GM23248 (cell line): ENCODE measurements at places on chromosomes 6 and 20.

DNA sequence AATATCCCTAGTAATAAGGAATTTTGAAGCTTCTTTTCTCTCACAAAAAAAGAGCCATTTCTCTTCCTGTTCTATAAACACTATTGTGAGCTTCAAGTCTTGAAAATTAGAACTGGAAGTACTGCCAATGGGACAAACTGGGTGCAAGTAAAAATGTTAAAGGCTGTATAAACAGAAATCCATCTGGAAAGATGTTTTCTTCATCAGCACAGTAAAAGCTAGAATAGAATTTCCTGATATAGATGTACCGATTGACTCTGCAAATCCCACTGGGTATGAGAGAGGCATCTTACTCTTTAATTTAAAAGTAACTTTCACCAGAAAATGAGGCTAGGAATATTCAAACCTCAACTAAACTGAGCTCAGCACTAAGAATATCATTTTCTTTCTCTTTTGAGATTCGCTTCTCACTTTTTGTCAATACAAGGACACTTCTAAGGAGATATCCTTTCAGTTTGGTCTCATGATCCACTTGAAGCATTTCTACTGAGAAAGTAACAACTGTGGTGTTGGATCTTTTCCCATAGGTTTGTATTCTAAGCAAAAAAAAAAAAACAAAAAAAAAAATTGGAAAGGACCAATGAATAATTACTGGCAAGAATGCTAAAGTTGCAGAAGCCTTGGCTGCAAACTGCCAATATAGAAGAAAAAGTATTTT, 169.0 kb upstream of the PRDM1 start:
- no peak for DNase-seq

DNA sequence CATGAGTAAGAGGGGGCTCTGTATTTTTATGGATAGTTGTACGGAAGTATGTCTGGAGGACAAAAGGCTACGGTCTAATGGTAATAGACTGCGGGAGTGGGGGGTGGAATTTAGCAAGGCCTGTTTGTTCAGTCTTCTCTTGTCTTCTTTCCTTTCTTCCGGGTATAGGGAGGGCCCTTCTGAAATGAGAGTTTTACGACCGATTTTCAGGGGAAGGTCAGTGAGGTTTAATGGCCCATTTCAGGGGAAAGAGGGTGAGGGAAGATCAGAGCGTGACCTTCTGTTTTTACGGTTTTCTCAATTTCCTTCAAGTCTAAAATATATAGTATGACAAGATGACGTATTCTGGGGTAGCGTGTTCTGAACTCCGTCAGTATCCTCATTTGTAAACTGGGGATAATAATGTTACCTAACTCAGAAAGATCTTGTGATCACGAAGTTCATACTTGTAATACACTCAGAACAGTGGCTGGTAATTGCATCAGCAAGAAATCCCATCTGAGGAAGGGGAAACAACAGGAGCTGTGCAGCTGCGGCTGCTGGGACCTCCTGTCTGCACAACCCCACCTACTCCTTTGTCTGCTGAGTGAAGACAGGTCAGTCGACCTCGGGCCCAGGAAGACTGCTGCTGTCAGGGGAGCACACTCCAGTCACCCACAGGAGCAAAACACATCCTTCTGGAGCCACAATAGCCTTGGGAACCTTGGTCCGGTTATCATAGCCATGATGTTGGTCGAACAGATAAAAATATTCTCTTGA, 90.4 kb downstream of the MAP3K7 start:
- DNase-seq, result no peak

DNA sequence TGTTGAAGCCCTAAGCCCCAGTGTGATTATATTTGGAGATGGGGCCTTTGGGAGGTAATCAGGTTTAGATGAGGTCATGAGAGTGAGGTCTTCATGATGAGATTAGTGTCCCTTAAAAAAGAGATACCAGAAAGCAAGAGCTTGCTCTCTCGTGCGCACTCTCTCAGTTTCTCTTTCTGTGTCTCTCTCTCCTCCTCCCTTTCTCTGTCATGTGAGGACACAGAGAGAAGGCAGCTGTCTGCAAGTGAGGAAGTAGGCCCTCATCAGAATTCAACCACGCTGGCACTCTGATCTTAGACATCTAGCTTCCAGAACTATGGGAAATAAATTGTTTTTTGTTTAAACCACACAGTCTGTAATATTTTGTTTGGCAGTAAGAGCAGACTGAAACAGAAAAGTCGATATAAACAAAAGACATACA, 180.5 kb downstream of the IBTK start:
- peak; percentile 7 for DNase-seq

- no peak for DNase-seq
Observed at GRCh38 chr20:34979366-34980153, 23.9 kb downstream of the MYH7B start.

- peak; percentile 78 for DNase-seq
Observed at GRCh38 chr6:7050872-7051779, 56.6 kb upstream of the RREB1 start.

GRCh38 chr6:5096482-5096881, 11.3 kb downstream of the PPP1R3G start:
- no peak for DNase-seq

GRCh38 chr20:57655809-57656155, 35.6 kb upstream of the ZBP1 start:
- no peak for DNase-seq

DNA sequence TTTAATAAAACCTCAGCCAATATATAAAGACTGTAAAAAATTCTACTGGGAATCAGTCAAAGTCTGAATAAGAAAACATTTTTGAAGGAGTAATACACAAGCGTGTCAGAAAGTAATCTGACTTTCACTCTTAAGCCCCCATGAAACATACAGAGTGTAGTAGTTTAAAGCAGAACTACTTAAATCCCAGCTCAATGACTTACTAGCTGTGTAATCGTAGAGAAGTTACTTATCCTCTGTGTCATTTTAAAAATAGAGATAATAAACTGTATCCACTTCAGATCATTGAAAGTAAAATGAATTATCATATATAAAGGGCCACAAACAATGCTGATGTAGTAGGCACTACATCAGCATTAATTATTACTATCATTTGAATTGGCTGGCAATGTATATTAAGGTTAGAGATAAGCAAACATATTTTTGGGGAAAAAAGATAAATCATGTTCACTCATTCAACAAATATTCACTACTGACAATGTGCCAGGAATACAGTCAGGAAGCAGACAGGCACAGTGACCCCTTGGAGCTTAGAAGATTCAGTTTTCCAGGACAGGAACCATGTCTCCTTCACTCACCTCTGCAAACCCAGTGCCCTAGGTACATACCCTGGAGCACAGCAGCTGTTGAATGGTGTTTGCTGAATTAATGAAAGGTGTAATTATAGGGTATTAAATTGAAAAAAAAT, 14.4 kb downstream of the REPS1 start:
- DNase-seq, result peak; percentile 64

DNA sequence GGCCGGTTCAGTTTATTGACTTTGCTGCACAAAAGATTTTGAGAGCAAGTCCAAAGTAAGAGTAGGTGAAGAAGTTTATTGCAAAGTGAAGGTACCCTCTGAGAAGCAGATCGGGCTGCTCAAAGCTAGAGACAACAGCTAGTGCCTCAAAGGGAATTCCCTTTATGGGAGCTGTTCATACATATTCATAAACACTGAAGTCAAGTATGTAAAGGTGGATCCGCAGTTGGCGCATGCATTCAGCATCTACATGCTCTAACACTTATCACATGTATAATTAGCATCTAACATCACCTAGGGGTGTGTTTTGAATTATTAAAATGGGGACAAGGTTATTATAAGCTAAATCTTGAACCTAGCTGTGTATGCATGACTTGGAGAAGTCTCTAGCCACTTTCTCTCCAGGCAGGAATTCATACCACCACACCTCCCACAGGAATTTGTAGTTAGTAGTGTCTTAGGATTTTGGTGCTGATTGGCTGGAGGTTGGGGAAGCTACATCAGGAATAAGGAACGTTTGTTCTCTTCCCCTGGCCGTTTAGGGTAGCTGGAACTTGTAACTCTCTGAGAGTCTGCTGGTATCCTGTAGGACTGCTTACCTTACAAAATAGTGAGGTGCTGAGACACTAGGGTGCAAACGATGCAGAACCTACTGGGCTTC, 1633.9 kb downstream of the GRIK2 start:
- no peak for DNase-seq

DNA sequence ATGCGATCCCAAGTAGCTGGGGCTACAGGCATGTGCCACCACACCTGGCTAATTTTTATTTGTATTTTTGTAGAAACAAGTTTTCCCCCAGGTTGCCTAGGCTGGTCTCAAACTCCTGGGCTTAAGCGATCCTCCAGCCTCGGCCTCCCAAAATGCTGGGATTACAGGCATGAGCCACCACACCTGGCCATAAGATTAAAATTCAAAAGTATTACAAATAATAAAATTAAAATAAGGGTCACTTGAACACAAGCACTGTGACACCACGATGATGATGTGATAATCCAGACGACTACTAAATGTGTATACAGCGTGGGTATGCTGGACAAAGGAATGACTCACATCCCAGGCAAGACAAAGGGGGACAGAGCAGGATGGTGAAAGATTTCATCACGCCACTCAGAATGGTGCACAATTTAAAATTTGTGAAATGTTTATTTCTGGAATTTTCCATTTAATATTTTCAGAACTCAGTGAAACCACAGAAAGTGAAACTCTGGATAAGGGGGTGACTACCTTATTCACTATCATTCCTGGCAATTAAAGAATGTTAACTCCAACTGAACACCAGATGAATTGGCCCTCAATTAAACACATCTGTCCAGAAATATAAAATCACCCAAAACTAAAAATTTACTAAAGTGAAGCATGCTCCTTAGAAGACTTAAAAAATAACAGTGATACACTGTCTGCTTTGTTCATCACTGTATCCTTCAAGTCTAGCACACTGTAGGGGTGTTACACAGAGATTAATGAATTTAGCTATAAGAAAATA, 13.1 kb downstream of the B4GALT5 start:
- peak; percentile 92 for DNase-seq

DNA sequence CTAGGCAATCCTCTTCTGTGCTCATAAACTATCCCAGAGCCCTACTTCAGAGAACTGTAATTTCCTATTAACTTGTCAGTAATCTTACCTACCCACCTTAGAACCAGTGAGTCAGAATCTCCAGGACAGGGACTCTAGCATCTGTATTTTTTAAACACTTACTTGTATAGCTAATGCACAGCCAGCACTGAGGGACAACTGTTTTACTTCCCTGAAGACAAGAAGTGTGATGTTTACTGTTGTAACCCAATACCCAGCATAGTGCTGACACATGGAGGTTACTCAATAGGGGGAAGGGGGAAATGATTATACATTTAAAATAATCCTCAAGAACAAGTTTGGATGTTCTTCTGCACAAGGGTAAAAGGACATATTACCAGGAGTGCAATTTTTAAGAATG, 130.8 kb downstream of the BTBD9 start:
- DNase-seq, result peak; percentile 26

DNA sequence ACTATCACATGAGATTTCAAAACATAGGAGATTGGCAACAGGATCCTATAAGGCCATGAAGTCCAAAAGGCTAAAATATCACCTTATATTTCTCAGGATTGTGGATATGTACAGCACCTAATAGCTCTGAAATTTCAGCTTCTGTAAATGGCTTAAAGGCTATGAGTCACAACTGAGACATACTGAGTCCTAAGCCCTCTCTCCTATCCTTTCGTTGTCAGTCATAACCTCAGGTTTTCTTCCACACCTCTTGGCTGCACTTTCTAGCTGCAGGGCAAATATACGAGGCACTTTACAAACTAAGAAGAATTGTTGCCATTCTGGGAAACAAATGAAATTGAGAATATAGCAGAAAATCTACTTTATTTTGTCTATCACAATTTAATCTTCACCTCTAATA, 969.9 kb upstream of the EPHA7 start:
- DNase-seq, result no peak

- peak; percentile 63 for DNase-seq
Observed at GRCh38 chr6:155349129-155349528, 34.8 kb upstream of the TFB1M start.

DNA sequence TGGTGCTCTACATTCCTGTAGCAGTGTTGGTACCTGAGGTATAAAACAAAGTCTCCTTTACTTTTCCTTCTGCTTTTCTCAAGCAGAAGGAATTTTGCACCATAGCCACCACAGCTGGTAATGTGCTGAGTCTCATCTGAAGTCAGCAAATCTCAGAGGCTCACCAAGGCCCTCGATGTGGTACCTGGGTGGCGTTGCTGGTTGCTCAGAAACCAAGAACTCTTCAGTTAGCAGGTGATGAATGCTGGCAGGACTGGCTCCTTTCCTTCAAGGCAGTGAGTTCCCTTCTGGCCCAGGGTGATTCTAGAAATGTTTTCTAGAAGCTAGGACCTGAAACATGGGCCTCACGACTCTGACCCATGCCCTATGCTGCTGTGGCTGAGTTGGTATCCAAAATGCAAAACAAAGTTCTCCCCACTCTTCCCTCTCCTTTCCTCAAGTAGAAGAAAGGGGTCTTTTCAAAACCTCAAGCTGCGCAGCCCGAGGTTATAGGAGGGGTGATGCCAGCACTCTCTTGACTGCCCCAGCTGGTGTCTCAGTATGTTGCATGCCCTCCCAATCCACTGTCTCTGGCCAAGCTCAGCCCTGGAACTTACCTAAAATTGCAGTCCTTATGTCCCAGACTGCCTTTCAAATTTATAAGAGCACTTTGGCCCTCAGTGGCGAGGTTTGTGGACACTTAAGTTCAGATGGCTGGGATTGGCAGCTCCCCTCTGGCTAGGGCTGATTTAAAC, 592.3 kb downstream of the FRK start:
- DNase-seq, result no peak

DNA sequence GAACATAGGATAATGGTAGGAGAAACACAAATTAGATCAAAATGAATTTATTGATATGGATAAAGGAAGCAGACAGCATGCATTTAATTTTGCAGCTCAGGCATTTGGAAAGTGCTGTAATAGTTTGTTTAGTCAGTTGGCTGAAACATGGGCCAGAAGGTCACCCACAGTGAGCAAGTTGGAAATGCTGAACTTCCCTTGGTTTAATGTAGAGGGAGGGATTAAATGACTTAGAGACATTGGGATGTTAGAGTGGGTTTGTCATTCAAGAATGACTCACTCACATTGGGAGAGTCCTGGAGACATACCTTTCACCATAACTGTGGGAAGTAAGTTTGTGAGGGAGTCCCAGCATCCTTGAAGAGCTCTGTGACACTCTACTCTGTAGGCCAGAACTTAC, 231.5 kb upstream of the PLCB4 start:
- DNase-seq, result peak; percentile 86

DNA sequence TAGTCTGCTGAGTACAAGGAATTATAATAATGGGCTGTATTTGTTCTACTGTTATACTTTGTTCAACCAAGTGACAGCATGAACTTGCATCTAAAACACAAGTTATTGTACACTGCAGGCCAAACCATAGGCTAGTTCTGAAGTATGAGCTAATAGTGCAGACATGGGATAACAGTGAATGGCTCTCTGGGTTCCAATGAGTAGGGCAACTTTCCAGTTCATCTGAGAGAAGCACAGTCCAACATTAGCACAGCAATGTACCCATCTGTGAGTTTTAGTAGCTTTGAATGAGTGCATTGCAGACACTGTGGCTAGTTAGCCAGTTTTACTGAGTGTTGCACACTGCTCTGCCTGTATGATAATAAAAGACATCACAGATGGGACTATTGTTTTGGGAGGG, 56.5 kb upstream of the FUT9 start:
- no peak for DNase-seq
